ENCODE measurements at places on chromosomes 4 and X. TPM values are rescaled to one million over a fixed set of nuclear protein-coding genes. Genes with fewer than 3 reads are reported as not detected.

The ASMT gene
- 0.74 TPM for total RNA-seq

The GPR143 gene
- 0.09 TPM for total RNA-seq

The WDFY3 gene
- total RNA-seq, result 7.9 TPM

The FMR1NB gene
- total RNA-seq, result not detected

The CSAG1 gene
- total RNA-seq, result 0.27 TPM

The DKK2 gene
- not detected for total RNA-seq

The CT45A3 gene
- total RNA-seq, result not detected

The BANK1 gene
- 0.78 TPM for total RNA-seq

The AMTN gene
- total RNA-seq, result 0.09 TPM

Measured in A549 treated with CpdA at 1 μM for 4 hours (cell line).